ENCODE measurements at places on chromosomes 11 and 22.

GRCh38 chr11:8086001-8086479, 5.0 kb downstream of the TUB start:
- DNase-seq: no peak

- DNase-seq: no peak
These were observed 17.9 kb upstream of the NAP1L4 start for GRCh38 chr11:3010004-3010403.

DNA sequence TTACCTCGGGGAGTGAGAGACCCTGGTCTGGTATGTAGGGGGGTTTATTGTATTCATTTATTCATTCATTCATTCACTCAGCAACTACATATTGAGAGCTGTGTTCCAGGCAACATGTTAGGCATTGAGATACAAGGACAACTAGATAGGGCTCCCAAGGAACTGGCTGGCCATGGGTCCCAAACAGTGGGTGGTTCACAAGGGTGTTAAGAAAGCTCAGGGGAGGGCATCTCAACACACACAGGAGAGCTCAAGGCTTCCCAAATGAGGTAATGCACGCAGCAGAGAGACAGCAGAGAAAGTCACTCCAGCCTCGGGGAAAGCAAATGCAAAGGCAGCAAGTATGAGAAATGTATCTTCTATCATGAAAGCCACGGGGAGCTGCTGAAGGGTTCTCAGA, 51.8 kb downstream of the BTG4 start:
- no peak for DNase-seq

DNA sequence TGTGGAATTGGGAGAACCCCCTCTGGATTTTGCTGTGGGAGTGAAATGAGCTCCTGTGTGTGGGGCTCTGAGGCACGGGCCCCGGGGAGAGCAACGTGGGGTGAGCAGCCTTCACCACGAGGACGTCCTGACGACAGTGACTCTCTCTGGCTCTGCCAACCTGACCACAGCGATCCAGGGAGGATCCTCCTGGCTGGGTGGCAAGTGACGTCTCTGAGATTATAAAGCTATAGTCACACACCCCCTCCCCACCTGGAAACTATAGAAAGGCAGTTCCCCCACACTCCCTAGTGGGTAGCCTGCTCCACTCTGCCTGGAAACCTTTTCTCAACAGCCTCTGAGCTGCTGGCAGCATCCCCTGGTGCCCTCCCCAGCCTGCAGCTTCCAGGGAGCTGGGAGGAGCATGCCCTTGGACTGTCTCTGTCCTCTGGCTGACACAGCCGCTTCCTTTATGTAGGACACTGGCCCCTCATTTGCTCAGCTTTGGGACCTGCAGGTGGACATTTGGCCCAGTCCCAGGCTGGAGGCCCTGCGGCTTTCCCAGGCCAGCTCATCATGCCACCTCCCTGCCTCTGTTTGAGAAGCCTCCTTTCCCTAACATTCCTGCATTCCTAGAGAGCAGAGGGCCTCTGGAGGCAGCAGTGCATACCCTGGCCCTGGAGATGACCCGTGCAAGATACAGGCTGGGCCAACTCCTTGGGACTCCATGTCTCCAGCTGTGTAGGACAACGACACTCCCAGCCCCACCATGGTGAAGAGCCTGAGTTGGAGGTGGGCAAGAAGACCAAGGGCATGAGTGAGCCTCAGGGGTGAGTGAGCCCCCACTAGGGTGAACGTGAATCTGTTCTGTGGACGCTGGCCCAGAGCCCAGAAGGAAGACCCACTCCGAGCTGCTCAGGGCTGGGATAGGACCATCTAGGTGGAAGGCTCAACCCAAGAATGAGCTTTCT, 314.0 kb downstream of the NTM start:
- no peak for DNase-seq

DNA sequence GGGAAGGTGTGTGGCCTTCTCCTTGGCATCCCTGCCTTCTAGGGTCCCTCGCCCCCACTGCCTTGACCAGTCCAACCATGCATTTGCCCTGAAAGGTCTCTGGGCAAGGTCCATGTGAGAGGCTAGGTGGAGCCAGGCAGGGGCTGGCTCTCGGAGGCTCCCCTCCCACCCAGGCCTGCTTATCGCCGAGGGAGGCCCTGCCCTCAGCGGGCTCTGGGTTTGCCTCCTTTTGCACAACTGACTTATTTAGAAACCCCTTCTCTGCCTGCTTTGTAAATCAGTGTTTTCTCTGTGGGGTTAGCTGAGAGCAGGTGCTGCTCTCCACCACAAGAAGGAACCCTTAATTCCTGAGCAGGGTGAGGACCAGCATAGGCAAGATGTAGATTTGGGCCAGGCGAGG, 47.7 kb downstream of the CD82 start:
- DNase-seq: peak; percentile 73
